ENCODE measurements at places on chromosomes 1 and 21.

DNA sequence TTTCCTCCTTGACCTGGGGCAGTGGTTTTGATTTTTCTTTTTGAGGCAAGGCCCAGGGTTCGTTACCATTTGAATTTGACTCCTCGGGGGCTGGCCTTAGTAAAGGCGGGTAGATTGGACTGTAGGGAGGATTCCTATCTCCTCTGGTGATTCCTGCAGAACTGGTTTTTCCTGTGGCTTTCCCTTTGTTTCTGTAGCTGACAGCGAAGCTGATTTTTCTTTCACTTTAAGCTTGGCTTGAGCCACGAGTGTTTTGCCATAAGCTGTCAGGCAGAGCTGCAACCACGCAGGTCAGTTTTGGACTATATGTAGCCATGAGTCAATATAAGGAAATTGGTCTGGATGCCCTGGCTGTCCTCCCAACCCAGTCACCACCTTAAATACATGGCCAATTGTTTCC is 28.7 kb upstream of the KCNJ15 start:
- peaks cover 6% of the 10 kb centered on the region for H3K4me1 ChIP-seq
- no peak overlapping the region for H3K4me3 ChIP-seq
- no peak for DNase-seq
- peaks cover 71% of the 10 kb centered on the region for H3K36me3 ChIP-seq

GRCh38 chr1:154405747-154406571 is 816 bp downstream of the IL6R start:
- peaks cover 11% of the 10 kb centered on the region for H3K27me3 ChIP-seq
- DNase-seq, result peak; percentile 68
- H3K4me1 ChIP-seq, result peaks cover 28% of the 10 kb centered on the region
- no peaks in the 10 kb centered on the region for H3K36me3 ChIP-seq
- H3K4me3 ChIP-seq, result peak overlapping the region; percentile 88

GRCh38 chr21:37257967-37258877 is 8.9 kb downstream of the VPS26C start:
- H3K4me1 ChIP-seq, result peaks cover 37% of the 10 kb centered on the region
- DNase-seq, result peak; percentile 56
- H3K27me3 ChIP-seq, result no peaks in the 10 kb centered on the region
- 0 out of 2 replicates have a peak, but pooled peaks cover 12% of the 10 kb centered on the region for H3K36me3 ChIP-seq

GRCh38 chr1:18955441-18956192 is 859 bp downstream of the IFFO2 start:
- peaks cover 57% of the 10 kb centered on the region for H3K4me1 ChIP-seq
- H3K27me3 ChIP-seq, result no peaks in the 10 kb centered on the region
- H3K4me3 ChIP-seq, result peak overlapping the region; percentile 93
- peak overlapping the region; percentile 76 for H3K27ac ChIP-seq
- no peak for DNase-seq
- no peaks in the 10 kb centered on the region for H3K36me3 ChIP-seq

DNA sequence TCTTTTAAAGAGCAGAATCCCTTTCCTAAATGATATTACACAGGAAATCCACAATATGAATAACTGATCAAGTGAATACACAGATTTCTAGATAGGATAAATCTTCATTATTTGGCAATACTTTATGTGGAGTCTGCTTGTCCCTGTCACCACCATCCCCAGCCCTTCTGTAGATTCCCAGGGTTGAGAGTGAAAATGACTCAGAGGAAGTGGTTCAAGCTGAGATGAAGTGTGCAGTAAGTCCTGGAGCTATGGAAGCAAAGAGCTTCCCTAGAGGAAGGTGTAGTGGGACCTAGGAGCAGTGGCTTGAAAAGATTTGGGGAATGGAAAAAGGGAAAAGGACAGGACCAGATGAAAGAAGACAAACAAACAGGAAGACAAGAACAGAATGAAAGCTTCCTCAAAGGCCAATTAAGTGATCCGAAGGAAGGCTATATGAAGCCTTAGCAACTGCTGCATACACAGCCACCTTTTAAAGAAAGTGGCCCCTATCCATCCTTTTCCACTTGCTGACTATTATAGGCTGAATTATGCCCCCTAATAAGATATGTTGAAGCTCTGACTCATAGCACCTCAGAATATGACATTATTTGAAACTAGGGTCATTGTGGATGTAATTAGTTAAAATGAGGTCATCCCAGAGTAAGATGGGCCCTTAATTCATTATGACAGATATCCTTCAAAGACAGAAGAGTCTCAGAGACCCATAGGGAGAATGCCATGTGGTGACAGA is 96.5 kb upstream of the CAMK1G start:
- peak; percentile 52 for DNase-seq
- H3K4me3 ChIP-seq, result no peak overlapping the region
- H3K36me3 ChIP-seq, result no peaks in the 10 kb centered on the region
- H3K4me1 ChIP-seq, result peaks cover 34% of the 10 kb centered on the region
- H3K27ac ChIP-seq, result peak overlapping the region; percentile 70

DNA sequence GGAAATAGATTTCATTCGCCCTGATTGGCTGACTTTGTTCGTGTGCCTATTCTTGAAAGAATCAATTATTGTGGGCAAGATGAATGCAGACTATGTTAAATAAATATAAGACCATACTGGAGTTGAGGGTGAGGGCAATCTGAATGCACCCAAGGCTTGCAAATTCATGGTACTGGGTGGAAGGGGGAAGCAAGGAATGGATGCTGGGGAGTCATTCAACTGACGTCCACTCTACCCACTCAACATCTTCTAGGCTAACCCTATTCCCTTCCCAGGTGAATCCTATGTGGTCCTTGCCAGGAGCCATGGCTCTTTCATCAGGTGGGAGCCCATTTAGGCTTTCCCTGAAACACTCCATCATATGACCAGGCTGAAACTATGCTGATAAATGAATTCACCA is 5.7 kb upstream of the CYP4B1 start:
- no peaks in the 10 kb centered on the region for H3K4me1 ChIP-seq
- H3K27ac ChIP-seq, result no peak overlapping the region
- H3K27me3 ChIP-seq, result peaks cover 3% of the 10 kb centered on the region
- H3K4me3 ChIP-seq, result no peak overlapping the region
- no peak for DNase-seq

DNA sequence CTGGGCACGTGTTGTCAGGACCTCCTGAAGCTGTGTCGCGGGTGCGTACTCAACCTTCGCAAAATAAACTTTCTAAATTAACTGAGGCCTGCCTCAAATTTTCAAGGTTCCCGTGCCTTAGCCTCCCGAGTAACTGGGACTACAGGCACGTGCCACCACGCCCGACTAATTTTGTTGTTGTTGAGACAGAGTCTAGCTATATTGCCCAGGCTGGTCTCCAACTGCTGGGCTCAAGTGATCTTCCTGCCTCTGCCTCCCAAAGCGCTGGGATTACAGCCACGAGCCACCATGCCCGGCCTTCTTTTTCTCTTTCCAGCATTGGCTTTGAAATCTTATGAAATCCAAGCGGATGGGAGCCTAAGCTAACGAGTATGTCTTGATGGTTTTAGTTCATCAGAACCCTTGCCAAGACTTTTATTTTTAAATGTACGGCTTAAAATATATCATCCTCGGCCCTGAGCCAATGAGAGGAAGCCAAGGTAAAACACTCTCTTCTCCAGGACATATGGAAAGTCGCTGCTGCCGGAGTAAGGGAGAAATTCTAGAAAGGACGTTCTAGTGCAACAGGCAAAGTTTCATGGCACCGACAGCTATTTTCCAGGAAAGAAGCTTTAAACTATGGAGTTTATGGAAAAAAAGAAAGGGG is 12.7 kb upstream of the ERVH48-1 start:
- no peak for DNase-seq
- H3K27ac ChIP-seq, result no peak overlapping the region
- peaks cover 13% of the 10 kb centered on the region for H3K4me1 ChIP-seq
- no peak overlapping the region for H3K4me3 ChIP-seq
- H3K36me3 ChIP-seq, result no peaks in the 10 kb centered on the region

DNA sequence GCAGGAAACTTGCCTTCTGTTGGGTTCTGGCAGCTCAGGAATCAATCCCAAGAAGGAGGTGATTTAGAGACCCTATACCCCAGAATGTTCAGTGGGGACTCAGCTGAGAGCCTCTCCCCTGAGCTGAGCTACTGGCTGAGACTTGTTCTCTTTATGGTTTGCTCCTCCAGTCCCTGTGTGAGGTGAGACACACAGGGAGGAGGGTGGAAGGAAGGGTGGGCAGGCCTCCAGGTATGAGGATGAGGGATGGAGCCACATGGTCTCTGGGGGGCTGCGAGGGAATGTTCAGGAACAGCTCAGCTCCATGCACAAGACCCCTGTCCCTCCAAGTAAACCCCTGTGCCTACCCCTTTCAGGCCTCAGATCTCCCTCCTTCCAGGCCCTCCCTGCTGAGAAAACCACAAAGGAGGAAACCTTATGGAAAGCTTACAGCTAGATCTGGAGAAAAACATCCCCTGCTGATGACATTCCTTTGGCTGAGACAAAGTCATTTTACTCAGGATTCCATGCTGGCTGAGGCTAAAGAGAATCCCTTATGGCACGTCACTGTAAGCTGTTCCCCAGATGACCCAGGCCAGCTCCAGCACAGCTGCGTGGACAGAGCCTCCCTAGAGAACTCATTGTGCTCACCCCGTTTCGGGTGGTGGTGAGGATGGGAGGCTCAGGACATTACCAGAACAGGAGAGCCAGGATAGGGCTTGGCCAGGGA is 91.5 kb upstream of the IPO9 start:
- peak; percentile 83 for DNase-seq
- peaks cover 9% of the 10 kb centered on the region for H3K27me3 ChIP-seq
- H3K27ac ChIP-seq, result peak overlapping the region; percentile 88
- peak overlapping the region; percentile 33 for H3K4me3 ChIP-seq
- peaks cover 10% of the 10 kb centered on the region for H3K36me3 ChIP-seq
- H3K4me1 ChIP-seq, result peaks cover 86% of the 10 kb centered on the region

GRCh38 chr1:6338695-6339094 is 54.9 kb downstream of the ACOT7 start:
- H3K4me1 ChIP-seq, result peaks cover 5% of the 10 kb centered on the region
- no peaks in the 10 kb centered on the region for H3K36me3 ChIP-seq
- no peak overlapping the region for H3K4me3 ChIP-seq
- no peak for DNase-seq
- H3K27ac ChIP-seq, result no peak overlapping the region
- no peaks in the 10 kb centered on the region for H3K27me3 ChIP-seq

DNA sequence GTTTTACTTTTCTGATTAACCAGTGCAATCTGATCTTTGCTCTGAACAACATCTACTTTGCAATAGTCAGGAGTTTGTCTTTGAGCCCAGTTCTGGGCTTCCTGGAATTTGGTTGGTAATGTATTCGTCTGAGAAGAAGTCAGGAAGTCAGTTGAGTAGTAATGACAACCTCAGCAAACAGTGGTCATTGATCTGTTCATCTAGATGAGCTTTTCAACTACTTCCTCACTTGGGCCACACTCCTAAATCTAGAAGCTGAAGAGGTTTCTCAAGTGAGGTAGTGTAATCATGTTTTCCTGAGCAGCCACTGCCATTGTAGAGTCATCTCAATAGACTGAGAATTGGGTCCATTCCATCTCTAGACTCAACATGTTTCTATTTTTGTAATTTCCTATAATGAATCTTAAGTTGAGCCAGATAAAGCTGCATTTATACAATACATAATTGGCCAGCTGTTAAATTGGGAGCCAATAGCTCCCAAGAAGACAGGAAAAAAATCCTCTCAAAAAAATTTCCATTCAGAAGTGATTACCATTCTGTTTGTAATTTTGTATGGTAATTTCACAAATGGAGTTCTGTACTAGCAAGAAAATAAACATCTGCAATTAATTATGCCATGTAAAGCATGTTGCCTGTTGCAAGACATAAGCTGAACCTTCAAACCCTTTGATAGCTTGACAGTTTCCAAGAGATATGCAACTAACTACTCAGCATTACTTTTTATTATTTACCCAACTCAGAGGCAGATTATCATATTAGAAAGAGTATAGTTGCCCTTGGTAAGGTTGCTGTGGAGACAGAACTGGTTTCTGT is 49.6 kb downstream of the WDR64 start:
- H3K27me3 ChIP-seq, result no peaks in the 10 kb centered on the region
- peaks cover 45% of the 10 kb centered on the region for H3K4me1 ChIP-seq
- DNase-seq, result no peak
- H3K36me3 ChIP-seq, result no peaks in the 10 kb centered on the region
- peak overlapping the region; percentile 50 for H3K27ac ChIP-seq
- no peak overlapping the region for H3K4me3 ChIP-seq

- no peak overlapping the region for H3K27ac ChIP-seq
- DNase-seq, result no peak
- peaks cover 45% of the 10 kb centered on the region for H3K4me1 ChIP-seq
Observed at GRCh38 chr1:179105393-179105792, 23.5 kb downstream of the TOR3A start.

DNA sequence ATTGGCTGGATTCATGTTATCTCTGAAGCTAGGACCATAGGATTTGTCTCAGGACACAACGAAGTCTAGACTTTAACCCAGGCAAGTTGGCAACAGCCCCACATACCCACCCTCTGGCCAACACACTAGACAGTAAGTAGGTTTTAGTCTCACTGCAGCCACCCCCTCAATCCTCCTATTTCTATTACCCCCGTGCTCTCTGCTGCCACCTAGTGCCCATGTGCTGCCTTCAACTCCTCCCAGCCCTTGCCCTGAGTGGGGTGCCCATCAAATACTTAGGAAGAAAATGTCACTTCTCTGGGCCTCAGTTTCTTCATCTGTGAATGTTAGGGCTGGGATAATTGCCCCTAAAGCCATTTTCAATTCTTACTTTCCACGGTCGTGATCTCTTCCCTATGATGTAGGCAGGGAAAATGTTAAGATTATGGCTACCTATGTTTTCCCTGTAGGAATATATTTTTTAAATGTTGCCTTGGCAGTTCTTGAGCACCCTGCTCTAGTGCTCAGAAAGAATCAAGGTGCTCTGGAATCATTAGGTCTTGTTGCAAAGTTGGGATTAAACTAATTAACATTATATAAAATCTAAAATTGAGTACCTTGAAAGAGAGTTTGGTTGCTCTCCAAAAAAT is 213.0 kb downstream of the LMX1A start:
- peaks cover 20% of the 10 kb centered on the region for H3K27me3 ChIP-seq
- DNase-seq, result no peak
- no peaks in the 10 kb centered on the region for H3K4me1 ChIP-seq
- no peak overlapping the region for H3K27ac ChIP-seq
- no peaks in the 10 kb centered on the region for H3K36me3 ChIP-seq
- no peak overlapping the region for H3K4me3 ChIP-seq

- peaks cover 3% of the 10 kb centered on the region for H3K27me3 ChIP-seq
- H3K36me3 ChIP-seq, result peaks cover 36% of the 10 kb centered on the region
- no peak for DNase-seq
- H3K4me1 ChIP-seq, result peaks cover 94% of the 10 kb centered on the region
- peak overlapping the region; percentile 83 for H3K27ac ChIP-seq
Observed at GRCh38 chr1:19441048-19441780, 44.1 kb downstream of the CAPZB start.

All from HFFc6 (cell line).